ENCODE measurements at places on chromosomes 12 and 14.

GRCh38 chr14:81535396-81536164 is 1.9 kb upstream of the SEL1L start:
- H3K27ac ChIP-seq, result no peak overlapping the region
- H3K4me3 ChIP-seq, result no peak overlapping the region
- peaks cover 6% of the 10 kb centered on the region for H3K36me3 ChIP-seq
- DNase-seq, result no peak
- H3K27me3 ChIP-seq, result peaks cover 3% of the 10 kb centered on the region
- H3K4me1 ChIP-seq, result peaks cover 31% of the 10 kb centered on the region

GRCh38 chr12:54306925-54307741 is 6.3 kb upstream of the NFE2 start:
- no peak overlapping the region for H3K27ac ChIP-seq
- no peaks in the 10 kb centered on the region for H3K36me3 ChIP-seq
- H3K4me3 ChIP-seq, result no peak overlapping the region
- H3K27me3 ChIP-seq, result peaks cover 43% of the 10 kb centered on the region

DNA sequence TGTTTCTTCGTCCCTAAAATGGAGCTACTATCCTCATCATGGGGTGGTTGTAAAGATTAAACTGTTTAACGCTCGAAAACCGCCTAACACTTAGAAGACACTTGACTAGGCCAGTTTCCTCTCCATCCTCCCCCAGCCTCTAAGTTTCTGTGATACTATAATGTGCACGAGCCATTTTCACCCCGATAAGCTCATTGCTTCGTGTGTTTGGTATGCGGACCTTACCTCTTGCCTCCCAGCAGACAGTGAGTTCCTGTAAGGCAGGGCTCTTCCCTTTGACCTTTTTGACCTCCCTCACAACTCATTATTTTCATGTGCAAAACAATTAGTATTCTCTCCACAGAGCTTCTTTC is 499 bp upstream of the GXYLT1 start:
- peak; percentile 10 for DNase-seq
- H3K27me3 ChIP-seq, result peaks cover 2% of the 10 kb centered on the region
- no peaks in the 10 kb centered on the region for H3K36me3 ChIP-seq
- H3K4me1 ChIP-seq, result peaks cover 38% of the 10 kb centered on the region
- H3K4me3 ChIP-seq, result peak overlapping the region; percentile 79
- peak overlapping the region; percentile 76 for H3K27ac ChIP-seq

DNA sequence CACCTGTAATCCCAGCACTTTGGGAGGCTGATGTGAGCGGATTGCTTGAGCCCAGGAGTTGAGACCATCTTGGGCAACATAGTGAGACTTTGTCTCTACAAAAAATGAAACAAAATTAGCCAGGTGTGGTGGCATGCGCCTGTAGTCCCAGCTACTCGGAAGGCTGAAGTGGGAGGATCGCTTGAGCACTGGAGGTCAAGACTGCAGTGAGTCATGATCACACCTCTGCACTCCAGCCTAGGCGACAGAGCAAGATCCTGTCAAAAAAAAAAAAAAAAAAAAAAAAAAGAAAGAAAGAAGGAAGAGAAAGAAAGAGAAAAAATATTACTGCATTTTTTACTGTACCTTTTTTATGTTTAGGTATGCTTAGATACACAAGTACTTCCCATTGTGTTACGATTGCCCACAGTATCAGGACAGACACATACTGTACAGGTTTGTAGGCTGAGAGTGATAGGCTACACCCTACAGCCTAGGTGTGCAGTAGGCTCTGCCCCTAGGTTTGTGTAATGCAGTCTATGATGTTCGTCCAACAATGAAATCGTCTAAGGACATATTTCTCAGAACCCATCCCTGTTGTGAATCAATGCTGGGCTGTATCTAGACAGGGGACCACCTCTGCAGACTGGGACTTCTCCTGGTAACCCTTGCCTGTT is 160.4 kb upstream of the PWP1 start:
- no peak overlapping the region for H3K27ac ChIP-seq
- H3K27me3 ChIP-seq, result no peaks in the 10 kb centered on the region
- no peaks in the 10 kb centered on the region for H3K4me1 ChIP-seq
- no peak overlapping the region for H3K4me3 ChIP-seq

DNA sequence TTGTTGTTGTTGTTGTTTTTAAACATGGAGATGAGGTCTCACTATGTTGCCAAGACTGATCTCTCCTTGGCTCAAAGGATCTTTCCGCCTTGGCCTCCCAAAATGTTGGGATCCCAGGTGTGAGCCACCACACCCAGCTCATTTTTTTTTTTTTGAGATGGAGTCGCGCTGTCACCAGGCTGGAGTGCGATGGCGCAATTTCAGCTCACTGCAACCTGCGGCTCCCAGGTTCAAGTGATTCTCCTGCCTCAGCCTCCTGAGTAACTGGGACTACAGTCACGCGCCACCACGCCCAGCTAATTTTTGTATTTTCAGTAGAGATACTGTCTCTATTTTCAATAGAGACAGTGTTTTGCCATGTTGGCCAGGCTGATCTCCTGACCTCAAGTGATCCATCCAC is 4.9 kb upstream of the CLIP1 start:
- no peak overlapping the region for H3K27ac ChIP-seq
- H3K4me1 ChIP-seq, result peaks cover 11% of the 10 kb centered on the region
- no peak for DNase-seq
- H3K27me3 ChIP-seq, result no peaks in the 10 kb centered on the region
- no peaks in the 10 kb centered on the region for H3K36me3 ChIP-seq
- no peak overlapping the region for H3K4me3 ChIP-seq
